ENCODE measurements at places on chromosomes 13 and 19. TPM values are rescaled to one million over a fixed set of nuclear protein-coding genes. Genes with fewer than 3 reads are reported as not detected.

Gene C19orf67
- total RNA-seq: 0.21 TPM

DNA sequence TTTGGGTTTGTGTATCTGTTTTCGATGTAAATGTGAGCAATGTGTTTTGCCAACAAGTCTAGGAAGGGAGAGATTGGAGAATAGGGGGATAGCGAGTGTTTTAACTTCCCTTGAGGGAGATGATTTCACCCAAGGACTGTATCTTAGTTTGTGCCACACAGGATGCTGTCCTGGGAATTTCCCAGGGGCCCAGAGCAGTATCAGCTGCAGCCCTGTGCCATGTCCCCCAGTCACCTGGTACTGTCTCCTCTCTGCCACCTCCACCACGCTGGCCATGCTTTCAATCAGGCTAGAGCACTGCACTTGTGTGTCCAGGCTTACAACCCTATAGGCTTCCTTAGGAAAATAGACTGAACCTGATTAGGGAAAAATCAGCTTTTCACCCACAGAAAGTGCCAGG lies 40.1 kb upstream of the CLDN10 start:
- no peak for DNase-seq

DNA sequence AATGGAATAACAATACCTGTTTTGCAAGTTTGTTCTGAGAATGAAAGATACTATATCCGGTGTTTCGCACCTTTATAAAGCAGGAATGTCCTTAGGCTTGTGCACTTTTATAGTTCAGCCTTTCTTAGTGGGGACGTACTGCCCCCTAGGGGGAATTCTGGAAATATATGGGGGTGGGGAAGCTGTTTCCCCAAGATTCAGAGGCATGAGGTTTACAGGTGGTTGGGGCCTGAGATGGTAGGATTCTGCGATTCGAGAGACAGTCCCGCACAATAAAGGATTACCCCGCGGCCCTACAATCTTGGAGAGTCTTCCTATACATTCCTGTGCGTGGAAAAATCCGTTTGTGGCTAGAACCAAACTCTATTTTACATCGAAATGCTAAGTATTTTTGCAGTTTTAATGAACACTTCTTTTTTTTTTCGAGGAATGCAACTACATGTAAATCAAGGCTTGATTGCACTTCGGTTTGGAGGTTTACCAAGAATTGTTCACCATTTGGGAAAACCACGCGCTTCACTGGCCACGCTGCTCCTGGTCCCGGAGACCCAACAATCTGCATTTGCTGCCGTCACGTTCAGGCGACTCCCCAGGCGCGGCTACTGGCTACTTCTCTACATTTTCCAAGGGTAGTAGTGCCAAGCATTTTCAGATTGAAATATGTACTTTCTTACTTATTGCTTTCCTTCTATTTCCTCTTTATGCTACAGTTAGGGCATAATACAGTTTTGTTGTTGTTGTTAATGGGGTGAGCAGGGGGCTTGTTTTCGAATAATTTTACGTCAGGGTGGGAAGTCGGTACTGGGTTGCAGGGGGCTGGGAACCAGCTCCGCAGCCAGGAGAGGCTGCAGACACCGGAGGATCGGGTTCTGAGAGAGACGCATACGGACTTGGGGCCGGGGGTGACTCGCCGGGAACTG lies 830 bp downstream of the NEK5 start:
- peak; percentile 67 for DNase-seq

Gene ZNF264
- total RNA-seq: 14.8 TPM

Gene GARIN5B
- total RNA-seq: not detected

DNA sequence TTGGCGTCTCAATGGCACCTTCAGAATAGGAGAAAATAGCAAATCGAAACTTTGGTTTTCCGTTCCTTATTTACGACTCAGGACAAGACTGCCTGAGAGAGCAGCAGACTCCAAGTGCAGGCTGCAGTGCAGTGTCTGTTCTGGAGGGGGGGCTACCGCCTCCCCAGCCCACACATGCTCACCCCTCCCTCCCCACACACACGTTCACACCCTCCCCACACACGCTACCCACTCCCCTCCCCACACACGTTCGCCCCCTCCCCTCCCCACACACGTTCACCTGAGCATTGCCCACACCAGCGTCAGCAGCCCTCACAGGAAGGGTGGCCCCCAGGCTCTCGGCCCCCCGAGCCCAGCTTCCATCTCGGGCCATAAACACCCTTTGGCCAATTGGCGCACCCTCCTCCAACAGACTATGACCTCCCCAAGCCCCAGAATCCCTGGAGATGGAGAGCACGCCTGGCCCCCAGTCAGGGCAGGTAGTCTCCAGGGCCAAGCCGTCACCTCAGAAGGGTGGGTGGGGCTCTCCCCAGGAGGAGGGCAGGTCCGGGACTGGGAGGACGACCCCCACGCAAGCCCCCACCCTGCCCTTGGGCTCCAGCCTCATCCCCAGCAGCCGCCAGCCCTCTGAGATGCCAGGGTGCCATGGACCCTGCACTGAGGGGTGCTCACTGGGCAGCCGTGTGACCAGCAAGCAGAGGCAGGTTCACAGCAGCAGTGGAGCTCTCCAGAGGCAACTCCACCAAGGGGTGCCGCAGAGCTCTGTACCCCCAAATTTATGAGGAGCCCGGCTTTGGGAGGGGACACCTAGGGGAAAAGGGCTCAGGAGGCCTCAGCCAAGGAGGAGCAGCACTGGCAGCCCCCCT lies 27.5 kb downstream of the RASA3 start:
- peak; percentile 5 for DNase-seq
